ENCODE measurements at places on chromosomes 7 and 10. TPM values are rescaled to one million over a fixed set of nuclear protein-coding genes. Genes with fewer than 3 reads are reported as not detected.

Gene SEMA3D
- total RNA-seq, result 3.0 TPM

DNA sequence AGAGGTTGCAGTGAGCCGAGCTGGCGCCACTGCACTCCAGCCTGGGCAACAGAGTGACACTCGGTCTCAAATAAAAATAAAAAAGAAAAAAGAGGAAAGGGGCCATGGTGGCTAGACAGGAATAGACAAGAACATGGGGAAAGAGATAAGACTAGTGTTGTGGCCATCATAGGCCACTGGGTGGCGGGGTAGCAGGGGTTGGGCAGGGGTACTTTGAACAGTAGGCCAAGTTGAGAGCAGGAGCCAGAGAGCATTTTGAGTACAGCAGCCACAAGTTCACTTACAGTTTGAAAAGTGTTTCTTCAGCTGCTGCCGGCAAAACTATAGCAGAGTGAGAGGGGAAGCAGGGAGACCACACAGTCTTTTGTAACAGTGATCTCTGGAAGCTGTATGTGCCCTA lies 656.0 kb downstream of the CNTNAP2 start:
- H3K27ac ChIP-seq, result no peak overlapping the region
- no peaks in the 10 kb centered on the region for H3K4me1 ChIP-seq
- no peaks in the 10 kb centered on the region for H3K27me3 ChIP-seq
- DNase-seq, result no peak
- H3K4me3 ChIP-seq, result no peak overlapping the region

GRCh38 chr10:71923138-71923692 lies 41.0 kb upstream of the CHST3 start:
- no peaks in the 10 kb centered on the region for H3K36me3 ChIP-seq
- H3K27me3 ChIP-seq, result no peaks in the 10 kb centered on the region
- H3K27ac ChIP-seq, result no peak overlapping the region
- DNase-seq, result no peak
- no peak overlapping the region for H3K4me3 ChIP-seq

Gene ANKMY2
- 13.4 TPM for total RNA-seq

Measured in ovary (tissue), 10 donors.